ENCODE measurements at places on chromosomes 4 and X.

- DNase-seq, result no peak
Observed at GRCh38 chrX:110588164-110588563, 207.5 kb downstream of the CHRDL1 start.

DNA sequence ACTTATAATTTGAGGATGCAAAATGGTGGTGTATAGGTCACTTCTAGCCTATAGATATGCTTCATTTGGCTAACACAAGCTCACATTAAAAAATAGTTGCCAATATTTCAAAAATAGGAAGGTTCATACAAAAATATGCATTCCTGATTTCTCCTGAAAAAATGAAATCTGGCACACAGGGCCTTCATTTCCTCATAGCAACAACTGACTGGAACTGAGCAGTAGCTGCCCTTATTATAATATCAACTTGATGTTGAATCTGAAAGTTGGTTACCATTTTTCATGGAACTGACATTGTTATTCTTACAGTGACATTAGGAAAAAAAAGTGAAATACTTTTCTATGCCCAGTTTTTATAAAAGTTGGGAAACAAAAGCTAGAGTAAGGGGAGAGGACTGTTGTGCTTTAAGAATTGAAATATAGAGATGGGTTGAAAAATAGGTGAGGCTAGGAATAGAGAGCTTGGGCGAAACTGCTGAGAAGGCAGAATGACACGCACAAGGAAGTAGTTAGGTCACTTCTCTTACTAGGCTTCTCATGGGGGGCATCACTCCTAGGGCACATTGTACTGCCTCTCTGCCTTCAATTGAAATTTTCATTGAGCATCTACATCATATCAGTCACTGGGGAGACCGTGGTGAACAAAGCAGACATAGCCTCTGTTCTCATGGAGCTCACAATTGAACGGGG lies 43.1 kb upstream of the C1GALT1C1 start:
- DNase-seq, result no peak

DNA sequence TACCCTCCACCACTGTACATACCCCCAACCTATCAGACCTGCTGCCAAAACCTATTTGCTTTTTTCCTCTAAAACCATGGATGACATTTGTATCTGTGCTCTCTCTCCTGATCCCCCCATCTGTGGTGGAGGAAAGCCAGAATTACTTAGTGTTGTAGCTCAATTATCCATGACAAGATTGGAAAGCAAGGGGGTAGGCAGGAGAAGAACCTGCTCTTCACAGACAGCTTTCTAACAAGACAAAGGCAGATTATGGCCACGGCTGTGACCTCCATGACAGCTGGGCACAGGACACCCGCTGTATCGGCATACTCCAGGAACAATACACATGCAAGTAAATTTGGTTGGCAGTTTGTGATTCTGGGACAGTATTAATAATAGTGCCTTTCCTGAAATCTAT lies 186.7 kb downstream of the ENOX2 start:
- DNase-seq, result no peak

DNA sequence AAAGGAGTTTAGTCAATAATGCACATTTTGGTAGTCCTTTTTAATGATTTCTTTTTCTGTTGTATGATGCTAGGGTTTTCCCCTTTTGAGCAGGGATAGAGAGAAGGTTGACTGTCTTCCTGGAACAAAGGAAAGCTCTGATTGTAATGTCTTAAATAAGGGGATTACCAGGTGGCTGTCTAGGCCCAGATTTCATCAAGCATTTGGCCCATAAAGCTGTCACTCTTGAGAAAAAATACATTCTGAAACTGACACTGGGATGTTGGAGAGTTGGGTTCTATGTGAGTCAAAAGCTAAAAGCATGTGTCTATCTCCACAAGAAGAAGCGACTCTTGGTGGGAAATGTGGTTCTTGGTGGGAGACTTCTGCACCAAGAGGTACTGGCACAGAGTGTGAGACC lies 26.4 kb downstream of the KIAA1210 start:
- no peak for DNase-seq

All from cortex of kidney (tissue), 1 donor.